ENCODE measurements at places on chromosomes 2 and 18.

DNA sequence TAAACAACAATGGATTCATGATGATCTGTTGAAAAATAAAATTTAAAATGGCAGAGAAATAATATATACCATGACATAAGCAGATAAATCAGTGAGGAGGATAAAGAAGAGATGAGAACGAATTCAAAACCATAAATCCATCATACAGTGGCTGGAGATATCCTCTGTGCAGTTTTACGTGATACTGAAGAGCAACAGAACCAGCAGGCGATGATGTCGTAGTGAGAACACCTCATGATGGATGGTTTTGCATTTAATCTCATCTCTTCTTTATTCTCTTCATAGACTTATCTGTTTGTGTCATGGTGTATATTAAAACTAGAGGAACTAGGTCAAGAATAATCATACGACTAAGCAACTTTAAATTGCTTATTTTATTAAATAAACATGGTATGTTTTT lies 56.3 kb downstream of the TNFRSF11A start:
- no peak for DNase-seq

- peak; percentile 36 for DNase-seq
Observed at GRCh38 chr18:79796531-79797405, 970 bp upstream of the KCNG2 start.

DNA sequence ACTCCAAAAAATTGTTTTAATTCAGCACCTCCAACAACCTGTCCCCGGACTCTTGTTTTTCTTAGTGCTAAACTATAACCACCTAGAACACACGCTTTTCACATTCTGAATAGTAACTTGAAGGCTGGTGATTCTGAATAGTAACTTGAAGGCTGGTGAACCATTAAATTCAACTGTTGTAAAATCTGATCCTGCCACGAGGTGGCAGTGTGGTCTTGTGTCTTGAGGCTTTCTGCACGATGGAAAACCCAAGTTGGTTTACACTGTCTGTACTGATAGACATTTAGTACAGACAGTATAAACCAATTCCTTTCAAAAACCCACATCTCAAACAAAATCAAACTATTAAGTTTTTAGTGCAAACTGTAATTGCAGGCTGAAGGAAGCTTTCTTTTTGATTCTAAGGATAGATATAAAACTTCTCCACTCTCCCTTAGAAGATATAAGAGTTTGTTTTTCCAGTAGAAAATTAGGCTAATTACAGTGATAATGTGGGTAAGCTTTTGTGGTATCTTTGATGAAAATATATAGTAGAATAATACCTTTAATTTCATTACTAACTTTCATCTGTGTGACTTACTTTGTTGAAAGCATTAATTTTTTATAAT lies 57.6 kb downstream of the VAPA start:
- DNase-seq = peak; percentile 65

GRCh38 chr2:20737505-20737904 lies 70.6 kb downstream of the GDF7 start:
- no peak for DNase-seq

DNA sequence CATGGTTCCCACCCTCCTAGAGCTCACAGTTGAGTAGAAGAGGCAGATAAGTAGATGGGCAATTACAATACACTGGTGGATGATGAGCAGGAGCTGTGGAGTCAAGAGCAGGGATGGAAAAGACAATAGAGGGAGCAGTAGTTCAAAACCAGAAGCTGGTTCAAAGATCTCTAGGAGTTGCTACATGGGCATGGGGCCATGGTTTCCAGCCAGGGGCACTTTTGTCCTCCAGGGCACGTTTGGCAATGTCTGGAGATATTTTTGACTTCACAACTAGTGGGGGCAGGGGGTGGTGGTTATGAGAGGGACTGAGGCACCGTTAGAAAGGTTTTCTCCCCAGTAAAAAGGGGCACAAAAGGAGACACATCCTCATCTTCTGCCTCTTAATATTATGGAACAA lies 236.0 kb downstream of the DYSF start:
- no peak for DNase-seq

- no peak for DNase-seq
Observed at GRCh38 chr2:10753876-10754275, 32.4 kb downstream of the ATP6V1C2 start.
